Activated CD8-positive, alpha-beta memory T cell treated with anti-CD3 and anti-CD28 coated beads, Interleukin-2, amount 10 ng/mL, durations not matched to agents 7 days and 5 days (primary cell): ENCODE measurements at places on chromosomes 2 and 18. TPM values are rescaled to one million over a fixed set of nuclear protein-coding genes. Genes with fewer than 3 reads are reported as not detected.

- no peak for DNase-seq
- H3K36me3 ChIP-seq: no peaks in the 10 kb centered on the region
- H3K4me1 ChIP-seq: no peaks in the 10 kb centered on the region
- H3K4me3 ChIP-seq: no peak overlapping the region
- no peak overlapping the region for H3K27ac ChIP-seq
- peaks cover 3% of the 10 kb centered on the region for H3K27me3 ChIP-seq
These were observed 39.3 kb upstream of the CREB1 start for GRCh38 chr2:207490441-207490840.

- H3K27me3 ChIP-seq: no peaks in the 10 kb centered on the region
- no peak overlapping the region for H3K27ac ChIP-seq
- H3K4me1 ChIP-seq: no peaks in the 10 kb centered on the region
- no peak overlapping the region for H3K4me3 ChIP-seq
- DNase-seq: no peak
- H3K36me3 ChIP-seq: no peaks in the 10 kb centered on the region
These were observed 285.4 kb downstream of the NRXN1 start for GRCh38 chr2:50746526-50746925.

DNA sequence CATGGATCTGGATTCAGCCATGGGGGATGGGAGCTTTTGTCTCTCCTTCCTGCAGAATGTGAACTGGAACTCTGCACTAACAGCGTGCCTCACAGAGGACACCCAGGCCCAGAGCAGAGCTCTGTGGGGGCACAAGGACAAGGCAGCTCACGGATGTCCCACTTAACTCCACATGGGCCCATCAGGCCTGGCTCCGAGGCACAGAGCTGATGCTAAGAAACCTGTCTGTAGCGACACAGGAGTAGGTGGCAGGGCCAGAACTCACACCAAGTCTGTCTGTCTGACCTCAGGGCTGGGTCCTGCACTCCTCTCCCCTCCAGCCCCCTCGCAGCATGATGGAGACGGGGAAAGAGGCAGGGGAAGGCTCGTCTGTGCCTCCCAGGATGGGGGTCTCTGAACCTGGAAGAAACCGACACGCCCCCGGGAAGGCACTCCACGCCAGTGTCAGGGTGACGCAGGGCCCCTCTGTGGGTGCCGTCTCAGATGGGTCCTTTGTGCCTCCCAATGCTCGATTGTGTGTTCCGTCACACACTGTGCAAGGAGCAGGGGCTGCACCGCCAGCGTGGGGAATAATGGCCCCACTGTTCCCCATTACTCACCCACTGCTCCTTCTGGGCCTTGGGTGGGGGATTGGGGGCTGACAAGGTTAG, 36.6 kb downstream of the FAM178B start:
- H3K4me1 ChIP-seq: peaks cover 26% of the 10 kb centered on the region
- H3K27me3 ChIP-seq: peaks cover 13% of the 10 kb centered on the region
- no peak for DNase-seq
- H3K4me3 ChIP-seq: no peak overlapping the region
- H3K36me3 ChIP-seq: no peaks in the 10 kb centered on the region

- peak overlapping the region; percentile 94 for H3K4me3 ChIP-seq
- no peaks in the 10 kb centered on the region for H3K27me3 ChIP-seq
- peaks cover 58% of the 10 kb centered on the region for H3K4me1 ChIP-seq
- peaks cover 34% of the 10 kb centered on the region for H3K36me3 ChIP-seq
- DNase-seq: peak; percentile 87
These were observed 819 bp downstream of the ANKRD44 start for GRCh38 chr2:197309691-197310231.

DNA sequence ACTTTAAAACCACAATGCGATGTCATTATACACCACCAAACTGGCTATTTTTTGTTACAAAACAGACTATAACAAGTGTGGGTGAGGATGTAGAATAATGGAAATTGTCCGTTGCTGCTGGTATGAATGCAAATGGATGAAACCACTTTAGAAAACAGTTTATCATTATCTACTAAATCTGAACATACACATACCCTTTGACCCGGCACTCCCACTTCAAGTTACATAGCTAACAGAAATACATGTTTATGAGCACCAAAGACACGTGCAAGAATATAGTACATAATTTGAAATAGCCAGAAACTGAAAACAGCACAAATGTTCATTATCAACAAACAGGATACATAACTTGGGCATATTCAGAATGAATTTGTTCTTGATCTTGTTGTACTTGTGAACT, 206.4 kb upstream of the CHAC2 start:
- H3K27ac ChIP-seq: no peak overlapping the region
- no peaks in the 10 kb centered on the region for H3K36me3 ChIP-seq
- no peaks in the 10 kb centered on the region for H3K27me3 ChIP-seq
- no peak overlapping the region for H3K4me3 ChIP-seq
- no peaks in the 10 kb centered on the region for H3K4me1 ChIP-seq
- DNase-seq: no peak

GRCh38 chr2:7516484-7517063, 599.4 kb downstream of the RNF144A start:
- peak overlapping the region; percentile 57 for H3K4me3 ChIP-seq
- H3K4me1 ChIP-seq: peaks cover 53% of the 10 kb centered on the region
- no peak for DNase-seq

GRCh38 chr2:173705656-173706055, 259.5 kb downstream of the SP3 start:
- H3K27me3 ChIP-seq: peaks cover 6% of the 10 kb centered on the region
- H3K4me1 ChIP-seq: no peaks in the 10 kb centered on the region
- H3K4me3 ChIP-seq: no peak overlapping the region
- DNase-seq: no peak
- H3K36me3 ChIP-seq: no peaks in the 10 kb centered on the region

The SMYD1 gene
- not detected for total RNA-seq

The GPR35 gene
- total RNA-seq: 35.4 TPM

The CHRND gene
- not detected for total RNA-seq

The RGPD4 gene
- total RNA-seq: 0.54 TPM

The ICOS gene
- total RNA-seq: 49.7 TPM
